Bone marrow (tissue), 2 donors: ENCODE measurements at places on chromosomes 16 and 17.

DNA sequence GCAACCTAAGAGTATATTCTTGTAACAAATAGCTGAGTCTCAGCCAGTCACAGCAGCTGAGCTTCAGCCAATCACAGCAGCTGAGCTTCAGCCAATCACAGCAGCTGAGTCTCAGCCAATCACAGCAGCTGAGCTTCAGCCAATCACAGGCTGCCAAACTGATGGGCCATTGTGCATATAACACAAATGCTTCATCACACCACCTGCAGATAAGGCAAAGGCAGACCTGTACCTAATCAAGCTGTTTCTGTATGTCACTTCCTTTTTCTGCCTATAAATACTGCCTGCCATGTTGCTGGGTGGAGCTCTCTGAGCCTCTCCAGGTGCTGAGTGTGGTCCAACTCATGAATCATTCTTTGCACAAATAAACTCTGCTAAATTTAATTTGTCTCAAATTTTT lies 19.9 kb downstream of the MYH13 start:
- DNase-seq, result no peak

- peak; percentile 28 for DNase-seq
Measured at GRCh38 chr16:71846431-71846830, 655 bp downstream of the ATXN1L start.

- DNase-seq, result no peak
Measured at GRCh38 chr16:4034963-4035362, 81.3 kb downstream of the ADCY9 start.

GRCh38 chr17:30415491-30415890 lies 36.8 kb downstream of the CPD start:
- no peak for DNase-seq

- no peak for DNase-seq
Measured at GRCh38 chr16:23931199-23931598, 95.4 kb downstream of the PRKCB start.

GRCh38 chr17:36932694-36933511 lies 4.4 kb upstream of the LHX1 start:
- DNase-seq, result no peak

- DNase-seq, result no peak
Measured at GRCh38 chr16:12771341-12771798, 32.3 kb downstream of the CPPED1 start.

DNA sequence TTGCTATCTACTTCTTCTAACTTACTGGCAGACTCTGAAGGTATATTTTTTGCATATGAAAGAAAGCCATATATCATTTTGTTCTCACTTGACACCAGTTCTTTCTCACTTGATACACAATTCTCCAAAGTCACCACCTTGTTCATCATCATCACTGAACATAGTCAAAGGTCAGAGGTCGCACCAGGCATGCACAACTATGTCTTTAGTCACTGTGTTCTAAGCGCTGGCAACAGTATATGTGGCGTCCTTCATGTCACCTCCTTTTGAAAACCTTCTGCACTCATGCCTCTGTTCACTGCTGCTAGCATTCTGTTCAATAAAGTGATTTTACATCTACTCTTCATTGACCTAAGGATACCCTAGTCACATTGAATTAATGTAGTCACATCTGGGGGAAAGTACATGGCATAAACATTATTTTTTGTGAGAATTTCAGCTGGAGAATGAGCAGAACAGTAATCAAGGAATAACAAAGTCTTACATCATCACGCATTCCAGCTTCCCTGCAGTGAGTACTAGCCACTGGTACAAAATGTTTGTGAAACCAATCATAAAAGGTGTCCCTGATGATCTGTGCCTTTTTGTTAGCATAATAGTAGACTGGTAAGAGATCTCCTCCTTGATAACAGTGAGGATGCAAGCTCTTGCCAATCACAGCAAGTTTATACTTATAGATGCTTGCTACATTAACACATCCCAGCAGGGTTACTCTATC lies 20.5 kb upstream of the TBX4 start:
- no peak for DNase-seq

DNA sequence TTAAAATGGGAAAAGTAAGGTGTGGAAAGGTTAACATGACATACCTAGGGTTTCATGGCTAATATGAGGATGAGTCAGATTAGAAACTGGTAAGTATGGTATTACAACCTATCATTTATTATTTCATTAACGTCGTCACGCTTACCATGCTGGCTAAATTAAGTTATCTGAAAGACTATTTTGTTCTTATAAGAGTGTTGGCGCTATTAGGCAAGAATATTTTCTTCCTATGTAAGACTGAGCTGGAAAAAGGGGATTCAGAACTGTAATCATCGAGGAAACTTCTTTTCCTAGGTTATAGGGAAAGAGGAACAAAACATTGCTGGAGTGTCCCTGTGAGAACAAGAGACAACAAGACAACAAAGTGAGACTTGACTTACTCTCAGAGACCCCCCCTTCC lies 440.8 kb downstream of the KCNJ2 start:
- DNase-seq, result no peak

DNA sequence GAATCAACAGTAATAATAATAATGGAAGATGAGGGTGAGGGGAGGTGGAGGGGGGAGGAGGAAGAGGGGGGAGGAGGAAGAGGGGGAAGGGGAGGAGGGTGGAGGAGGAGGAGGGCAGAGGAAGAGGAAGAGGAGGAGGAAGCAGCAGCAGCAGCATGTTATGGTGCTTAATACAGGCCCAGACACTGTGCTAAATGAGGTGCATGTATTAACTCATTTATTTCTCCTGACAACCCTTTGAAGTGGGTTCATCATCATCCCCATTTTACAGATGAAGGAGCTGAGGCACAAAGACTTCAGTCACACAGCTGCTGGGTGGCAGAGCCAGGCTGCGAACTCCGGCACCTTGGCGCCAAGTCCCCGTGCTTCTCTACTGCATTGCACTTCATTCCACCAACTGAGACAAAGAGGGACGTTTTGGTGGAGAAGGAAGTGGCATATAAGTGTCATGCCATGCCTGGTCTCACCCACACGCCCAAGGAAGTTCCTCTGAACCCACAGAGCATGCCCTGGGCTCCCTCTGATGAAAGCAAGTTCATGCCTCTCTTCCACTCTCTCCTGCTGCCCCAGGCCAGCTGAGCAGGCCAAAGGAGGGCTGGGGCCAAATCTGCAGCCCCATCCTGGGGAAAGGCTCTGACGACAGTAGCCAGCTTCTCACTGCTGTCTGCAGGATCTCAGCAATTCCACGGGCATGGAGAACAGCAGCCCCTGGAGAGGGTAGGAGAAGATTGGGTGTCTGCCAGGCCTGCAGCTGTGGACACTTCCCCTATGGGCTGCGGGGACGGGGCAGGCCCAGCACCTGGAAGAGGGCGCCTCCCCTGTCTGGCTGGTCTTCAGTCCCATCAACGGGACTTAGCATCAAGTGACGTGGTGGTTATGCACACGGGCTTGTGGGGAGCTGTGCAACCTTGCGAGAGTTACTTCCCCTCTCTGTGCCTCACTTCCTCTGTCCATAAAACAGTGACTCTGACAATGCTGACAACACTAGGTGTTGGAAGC lies 21.8 kb downstream of the XYLT1 start:
- DNase-seq, result peak; percentile 53

- no peak for DNase-seq
Measured at GRCh38 chr17:19299214-19299747, 62.1 kb downstream of the EPN2 start.

DNA sequence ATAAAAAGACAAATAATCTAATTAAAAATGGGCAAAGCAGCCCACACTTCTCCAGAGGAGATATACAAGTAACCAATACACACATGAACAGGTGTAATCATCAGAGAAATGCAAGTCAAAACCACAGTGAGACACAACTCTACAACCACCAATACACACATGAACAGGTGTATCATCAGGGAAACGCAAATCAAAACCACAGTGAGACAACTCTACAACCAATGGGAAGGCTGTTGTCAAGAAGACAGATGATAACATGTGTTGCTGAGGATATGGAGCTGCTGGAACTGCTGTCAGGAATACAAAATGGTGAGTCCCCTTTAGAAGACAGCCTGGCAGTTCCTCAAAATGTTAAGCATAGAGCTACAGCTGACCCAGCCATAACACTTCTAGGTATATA lies 22.5 kb upstream of the ENGASE start:
- no peak for DNase-seq

DNA sequence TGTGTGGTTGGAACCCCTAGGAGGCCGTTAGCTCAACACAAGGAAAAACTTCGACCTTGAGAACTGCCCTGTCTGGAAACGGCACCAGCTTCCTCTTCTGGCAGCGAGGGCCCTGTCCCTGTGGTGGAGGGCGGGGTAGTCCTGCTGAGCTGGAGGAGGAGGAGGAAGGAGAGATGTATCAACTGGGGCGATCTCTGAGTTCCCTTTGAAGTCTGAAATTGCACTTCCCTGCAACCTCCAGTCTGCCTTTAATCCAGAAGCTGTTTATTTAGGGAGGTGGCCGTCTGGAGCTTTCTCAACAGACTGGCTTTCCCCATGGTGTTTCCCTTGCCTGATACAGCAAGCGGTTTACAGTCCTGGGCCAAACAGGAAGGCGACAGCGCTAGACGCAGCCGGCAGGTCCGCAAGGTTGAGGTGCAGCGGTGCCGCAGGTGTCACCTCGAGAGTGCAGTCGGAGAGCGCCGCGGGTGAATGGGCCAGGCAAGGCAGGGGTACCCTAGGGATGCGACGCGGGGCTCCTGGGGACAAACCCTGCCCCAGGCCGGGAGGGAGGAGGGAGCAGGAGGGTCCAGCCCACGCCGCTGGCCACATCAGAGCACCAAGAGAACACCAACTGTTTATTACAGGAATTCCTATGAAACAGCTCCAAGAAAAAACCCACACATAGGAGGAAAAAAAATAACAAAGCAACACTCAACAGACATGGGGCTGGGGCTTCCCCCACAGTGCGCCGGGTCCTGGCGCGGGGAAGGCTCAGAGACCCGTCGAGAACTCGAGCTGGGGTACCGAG lies 11.4 kb upstream of the MRPS23 start:
- peak; percentile 41 for DNase-seq

DNA sequence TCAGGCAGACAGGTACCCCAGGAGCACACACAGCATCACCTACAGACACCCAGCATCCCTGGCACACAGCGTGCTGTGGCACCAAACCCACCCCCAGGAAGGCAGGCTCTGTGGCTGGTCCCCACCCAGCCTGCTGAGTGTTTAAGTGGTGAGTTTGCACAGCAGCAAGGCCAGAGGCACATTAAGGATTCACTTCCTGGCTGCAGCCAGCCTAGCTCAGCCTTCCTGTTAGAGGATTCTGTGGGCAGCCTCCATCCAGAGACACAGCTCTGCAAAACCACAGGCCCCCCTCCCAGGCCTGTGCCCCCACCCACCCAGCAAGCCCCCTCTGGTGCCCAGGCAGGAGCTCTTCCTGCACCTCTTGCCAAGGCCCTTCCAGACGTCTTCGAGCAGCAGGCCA lies 36.1 kb upstream of the PHB1 start:
- no peak for DNase-seq

GRCh38 chr17:42706732-42707131 lies 24.4 kb downstream of the CNTNAP1 start:
- DNase-seq, result no peak

GRCh38 chr16:74724820-74725549 lies 24.3 kb upstream of the MLKL start:
- no peak for DNase-seq

- DNase-seq, result peak; percentile 2
Measured at GRCh38 chr17:32659419-32659842, 172.6 kb downstream of the CDK5R1 start.

GRCh38 chr17:74362069-74362405 lies 369 bp upstream of the BTBD17 start:
- no peak for DNase-seq

- DNase-seq, result no peak
Measured at GRCh38 chr17:35766903-35767510, 6.3 kb downstream of the C17orf50 start.

DNA sequence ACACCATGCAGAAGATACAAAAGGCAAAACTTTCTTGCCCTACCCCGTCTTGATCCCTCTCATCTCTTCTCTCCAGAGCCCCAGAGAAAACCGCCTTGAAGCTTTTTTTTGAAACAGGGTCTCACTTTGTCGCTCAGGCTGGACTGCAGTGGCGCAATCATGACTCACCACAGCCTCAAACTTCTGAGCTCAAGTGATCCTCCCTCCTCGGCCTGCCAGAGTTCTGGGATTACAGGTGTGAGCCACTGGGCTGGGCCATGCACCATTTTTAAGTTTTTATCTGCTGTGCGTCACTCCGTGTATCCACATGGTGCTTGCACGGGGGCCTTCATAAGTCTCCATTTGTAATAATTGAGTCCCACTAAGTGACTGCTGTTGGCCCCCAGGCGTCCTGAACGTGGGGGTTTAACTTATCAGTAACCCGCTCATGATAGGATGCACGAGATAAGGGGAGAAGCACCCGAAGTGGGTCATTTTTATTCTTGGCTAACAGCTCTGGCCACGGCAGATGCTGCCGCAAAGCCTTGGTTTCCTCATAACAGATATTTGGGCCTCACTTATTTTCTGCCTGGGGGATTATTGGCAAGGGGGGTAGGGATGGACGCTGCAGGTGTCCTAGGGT lies 8.6 kb downstream of the DNAH17 start:
- no peak for DNase-seq

- no peak for DNase-seq
Measured at GRCh38 chr17:27862004-27862403, 31.2 kb downstream of the LYRM9 start.

DNA sequence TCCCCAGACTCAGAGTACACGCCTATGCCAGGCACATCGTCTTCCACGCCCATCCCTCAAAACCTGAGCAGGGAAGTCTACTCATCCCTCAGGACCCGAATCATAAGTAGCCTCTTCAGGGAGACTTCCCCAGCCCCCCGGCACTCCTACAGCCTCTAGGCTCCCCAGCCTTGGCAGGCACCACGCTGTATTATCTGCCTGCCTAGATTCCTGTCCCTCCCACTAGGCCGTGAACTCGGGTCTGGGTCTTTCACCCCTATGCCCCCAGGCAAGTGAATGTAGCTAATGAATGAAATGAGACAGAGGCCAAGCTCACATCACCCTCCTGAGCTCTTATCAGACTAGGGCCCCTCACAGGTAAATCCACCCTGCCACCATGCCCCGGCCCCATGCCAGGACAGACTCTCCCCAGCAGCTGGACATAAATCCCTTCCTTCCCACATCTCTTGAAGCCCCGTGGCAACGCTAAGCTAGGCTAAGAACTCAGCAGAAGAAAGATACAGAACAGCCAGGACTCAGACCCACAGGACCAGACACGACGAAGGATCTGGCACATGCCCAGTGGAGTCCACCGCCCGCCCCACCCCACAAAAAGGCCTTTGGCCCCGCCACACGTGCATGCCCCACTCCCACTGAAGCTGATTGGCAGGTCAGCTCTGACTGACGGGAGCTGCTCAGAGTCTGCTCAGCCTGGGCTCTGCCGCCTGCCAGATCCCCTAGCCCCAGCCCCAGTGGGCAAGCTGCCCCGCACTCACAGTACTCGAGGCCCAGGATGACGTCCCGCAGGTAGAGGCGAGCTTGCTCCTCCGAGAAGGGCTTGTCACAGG lies 13.0 kb downstream of the CAMKK1 start:
- DNase-seq, result no peak

GRCh38 chr17:78658281-78658785 lies 81.1 kb upstream of the DNAH17 start:
- no peak for DNase-seq
